ENCODE measurements at places on chromosomes 16 and 17.

DNA sequence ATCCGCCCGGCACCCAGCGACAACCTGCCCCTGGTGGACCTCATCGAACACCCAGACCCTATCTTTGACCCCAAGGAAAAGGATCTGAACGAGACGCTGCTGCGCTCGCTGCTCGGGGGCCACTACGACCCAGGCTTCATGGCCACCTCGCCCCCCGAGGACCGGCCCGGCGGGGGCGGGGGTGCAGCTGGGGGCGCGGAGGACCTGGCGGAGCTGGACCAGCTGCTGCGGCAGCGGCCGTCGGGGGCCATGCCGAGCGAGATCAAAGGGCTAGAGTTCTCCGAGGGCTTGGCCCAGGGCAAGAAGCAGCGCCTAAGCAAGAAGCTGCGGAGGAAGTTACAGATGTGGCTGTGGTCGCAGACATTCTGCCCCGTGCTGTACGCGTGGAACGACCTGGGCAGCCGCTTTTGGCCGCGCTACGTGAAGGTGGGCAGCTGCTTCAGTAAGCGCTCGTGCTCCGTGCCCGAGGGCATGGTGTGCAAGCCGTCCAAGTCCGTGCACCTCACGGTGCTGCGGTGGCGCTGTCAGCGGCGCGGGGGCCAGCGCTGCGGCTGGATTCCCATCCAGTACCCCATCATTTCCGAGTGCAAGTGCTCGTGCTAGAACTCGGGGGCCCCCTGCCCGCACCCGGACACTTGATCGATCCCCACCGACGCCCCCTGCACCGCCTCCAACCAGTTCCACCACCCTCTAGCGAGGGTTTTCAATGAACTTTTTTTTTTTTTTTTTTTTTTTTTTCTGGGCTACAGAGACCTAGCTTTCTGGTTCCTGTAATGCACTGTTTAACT lies 1.0 kb downstream of the NOG start:
- no peak for DNase-seq

DNA sequence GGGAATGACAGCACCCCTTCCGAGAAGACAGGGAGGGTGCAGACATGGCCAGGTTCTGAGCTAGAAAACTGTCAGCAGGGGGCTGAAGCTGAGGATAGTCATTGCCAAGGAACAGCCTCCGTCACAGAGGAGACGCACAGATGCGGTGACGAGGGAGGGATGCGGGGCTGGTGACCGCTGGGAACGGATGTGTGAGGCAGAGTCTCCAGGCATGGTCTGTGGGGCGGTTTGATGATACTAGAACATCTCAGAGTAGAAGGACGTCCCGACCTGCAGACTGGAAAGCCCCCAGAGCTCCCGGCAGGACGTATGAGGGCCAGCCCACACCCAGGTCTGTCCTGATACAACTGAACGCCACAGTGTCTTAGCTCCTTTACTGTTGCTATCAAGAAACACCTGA lies 1.8 kb upstream of the CSNK1D start:
- DNase-seq = no peak

GRCh38 chr17:3719265-3719664 lies 4.4 kb upstream of the HASPIN start:
- DNase-seq = no peak

GRCh38 chr16:14378131-14378551 lies 251.9 kb downstream of the PARN start:
- DNase-seq = no peak

DNA sequence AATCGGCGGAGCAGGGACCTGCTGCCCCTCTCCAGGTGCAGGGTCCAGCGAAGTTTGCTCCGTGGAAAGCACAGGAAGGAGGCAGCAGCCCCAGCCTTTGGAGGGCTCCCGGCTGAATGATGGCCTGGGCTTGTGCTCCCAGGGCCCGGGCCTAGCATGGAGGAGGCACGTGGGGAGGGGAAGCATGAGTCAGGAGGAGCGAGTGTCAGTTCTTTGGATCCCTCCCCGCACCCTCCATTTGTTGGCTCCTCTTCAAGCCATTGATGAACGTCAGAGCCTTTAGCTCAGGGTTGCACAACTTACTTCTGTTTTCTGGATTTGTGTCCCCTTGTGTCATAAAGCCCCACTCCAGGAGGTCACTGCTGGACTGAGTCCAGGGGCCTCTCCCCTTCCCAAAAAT lies 25.8 kb downstream of the TTYH2 start:
- no peak for DNase-seq

GRCh38 chr16:1076801-1077576 lies 4.4 kb downstream of the SSTR5 start:
- no peak for DNase-seq

DNA sequence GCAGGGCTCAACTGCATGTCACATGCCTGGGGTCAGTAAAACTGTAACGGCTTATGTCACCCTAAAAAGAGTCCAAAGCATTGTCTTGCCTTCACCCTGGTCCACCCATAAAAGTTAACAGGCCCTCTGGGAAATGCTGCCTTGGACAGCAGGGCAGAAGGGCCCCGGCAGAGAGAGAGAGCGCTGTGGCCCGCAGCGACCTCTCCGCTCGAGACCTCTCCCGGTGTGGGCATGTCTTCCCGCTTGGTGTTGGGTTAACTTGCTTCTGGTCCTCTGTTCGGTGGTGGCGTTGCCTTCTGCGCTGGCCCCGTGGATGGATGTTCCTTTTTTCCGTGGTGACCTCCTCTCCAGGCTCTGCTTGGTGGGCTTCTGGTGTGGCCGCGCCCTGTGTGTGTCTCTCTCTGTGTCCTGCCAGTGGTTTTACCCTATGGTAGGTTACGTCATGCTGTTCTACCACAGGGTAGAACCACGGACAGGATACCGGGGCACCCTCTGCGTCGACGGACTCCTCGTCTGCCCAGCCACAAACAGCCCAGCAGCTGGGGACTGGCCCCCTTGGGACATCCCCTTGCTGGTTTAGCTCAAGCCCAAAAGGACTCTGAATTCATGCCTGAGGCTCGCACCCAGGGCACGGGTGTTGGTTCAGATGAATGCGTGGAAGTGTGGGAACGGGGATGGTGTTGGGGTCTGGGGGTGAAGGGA lies 18.3 kb upstream of the CLEC18A start:
- DNase-seq = no peak

DNA sequence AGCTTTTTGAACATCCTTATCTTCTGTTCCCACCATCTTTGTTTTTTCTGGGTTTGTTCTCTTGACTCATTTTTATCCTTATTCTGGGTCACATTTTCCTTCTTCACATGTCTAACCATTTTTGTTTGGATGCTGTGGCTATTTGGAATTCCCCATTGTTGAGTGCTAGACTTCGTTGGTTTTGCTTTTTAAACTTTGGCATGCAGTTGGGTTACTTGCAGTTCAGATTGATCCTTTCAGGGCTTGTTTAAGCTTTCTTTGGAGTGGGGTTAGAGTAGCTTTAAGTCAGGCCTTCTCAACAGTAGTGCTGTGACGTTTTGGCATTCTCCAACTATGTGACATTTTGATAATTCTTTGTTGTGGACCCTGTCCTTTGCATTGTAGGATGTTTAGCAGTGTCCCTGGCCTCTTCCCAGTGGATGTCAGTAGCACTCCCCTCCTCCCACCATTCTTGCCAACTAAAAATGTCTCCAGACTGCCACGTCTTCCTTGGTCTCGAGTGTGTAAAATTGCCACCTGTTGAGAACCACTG lies 21.1 kb downstream of the PRMT7 start:
- DNase-seq = no peak

DNA sequence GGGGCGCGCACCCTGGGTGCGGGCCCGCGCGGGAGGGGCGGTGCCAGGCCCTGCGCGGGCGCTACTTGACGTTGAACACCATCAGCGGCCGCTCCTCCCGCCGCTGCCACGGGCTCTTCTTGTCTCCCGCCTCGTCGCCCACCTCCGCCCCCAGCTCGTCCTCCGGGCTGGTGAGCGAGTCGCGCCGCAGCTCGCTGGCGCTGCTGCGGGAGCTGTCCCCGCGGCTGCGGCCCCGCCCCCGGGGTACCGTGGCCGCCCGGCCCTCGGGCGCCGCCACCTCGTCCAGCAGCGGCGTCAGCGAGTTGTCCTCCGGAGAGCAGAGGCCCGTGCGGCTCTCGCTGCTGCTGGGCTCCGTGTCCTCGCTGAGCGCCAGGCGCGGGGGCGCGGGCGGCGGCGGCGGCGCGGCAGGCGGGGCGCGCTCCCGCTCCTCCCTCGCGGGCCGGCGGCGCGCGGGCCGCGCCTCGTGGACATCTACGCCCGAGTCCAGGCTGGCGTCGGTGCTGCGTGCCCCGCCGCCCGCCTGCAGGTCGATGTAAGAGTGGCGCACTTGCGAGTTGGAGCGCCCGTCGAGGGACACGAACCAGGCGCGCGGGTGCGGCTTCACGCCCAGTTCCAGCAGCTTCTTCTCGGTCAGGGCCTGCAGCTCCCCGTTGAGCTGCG lies 8.7 kb downstream of the GRN start:
- DNase-seq = no peak

DNA sequence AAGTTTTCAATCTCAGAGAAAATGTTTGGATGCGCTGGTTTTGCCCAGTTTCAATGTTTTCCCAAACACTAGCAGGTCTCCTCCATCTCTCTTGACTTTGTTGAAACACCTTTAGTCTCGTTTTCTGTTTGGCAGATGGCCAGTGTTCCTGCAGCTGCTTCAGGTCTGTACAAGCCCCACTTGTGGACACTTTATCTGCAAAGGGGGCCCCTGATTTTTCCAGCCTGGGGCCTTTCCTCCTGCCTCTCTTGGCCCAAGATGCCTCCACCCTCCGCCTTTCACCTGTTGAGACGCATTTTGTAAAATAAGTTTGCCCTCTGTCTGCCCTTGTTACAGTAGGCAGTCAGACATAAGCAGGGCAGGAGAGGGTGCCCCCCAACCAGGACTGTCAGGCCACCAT lies 21.8 kb upstream of the PRM1 start:
- DNase-seq = no peak

- no peak for DNase-seq
Observed at GRCh38 chr16:54897930-54898329, 32.7 kb upstream of the IRX5 start.

DNA sequence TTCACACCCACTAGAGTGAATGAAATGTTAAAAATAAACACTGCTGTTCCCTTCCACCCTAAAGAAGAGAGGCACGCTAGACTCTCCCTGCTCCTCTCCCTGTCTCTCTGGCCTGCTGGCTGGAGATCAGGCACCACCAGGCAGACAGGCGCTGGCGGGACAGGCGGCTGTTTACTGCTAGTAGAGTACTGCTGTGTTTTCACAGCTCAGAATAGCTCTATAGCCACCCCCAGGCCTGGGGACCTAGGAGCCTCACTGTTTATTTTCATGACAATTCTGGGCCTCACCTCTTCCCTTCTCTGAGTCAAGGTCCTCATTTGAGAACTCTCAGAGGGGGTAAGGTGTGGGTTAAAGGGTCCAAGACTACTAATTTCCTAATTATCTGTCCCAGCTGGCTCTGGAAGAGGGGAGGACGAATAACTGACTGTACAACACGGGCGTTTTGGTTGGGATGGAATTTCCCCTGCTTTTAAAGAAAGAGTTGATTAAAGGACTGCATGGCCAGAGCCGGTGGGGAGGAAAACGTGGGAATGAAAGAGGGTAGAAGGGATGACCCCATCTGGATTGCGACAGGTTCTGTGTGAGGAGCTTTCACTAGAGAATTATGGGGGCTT lies 9.0 kb upstream of the G6PC1 start:
- DNase-seq = no peak

- DNase-seq = no peak
Observed at GRCh38 chr17:45749831-45750335, 34.2 kb upstream of the CRHR1 start.

DNA sequence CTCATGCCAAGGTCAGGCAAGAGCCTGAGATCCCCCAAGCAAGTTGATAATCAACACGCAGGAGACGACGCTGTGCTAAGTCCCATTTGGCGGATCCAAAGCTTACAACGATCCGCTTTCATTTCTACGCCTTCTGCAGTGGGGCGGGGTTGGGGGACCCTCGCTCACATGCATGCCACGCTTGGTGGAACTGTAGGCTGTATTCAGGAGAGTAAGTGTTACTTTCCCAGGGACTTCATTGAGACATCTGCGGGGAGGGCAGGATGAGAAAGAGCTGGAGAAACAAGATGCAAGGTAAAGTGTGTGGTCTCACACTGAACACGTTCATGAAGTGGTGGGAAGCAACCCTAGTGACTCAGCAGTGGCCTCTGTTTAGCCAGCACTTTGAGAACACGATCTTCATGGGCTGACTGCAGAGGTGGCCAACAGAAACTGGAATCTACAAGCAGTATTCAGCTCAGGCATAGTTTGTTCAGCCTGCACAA lies 100.5 kb downstream of the XYLT1 start:
- DNase-seq = no peak

DNA sequence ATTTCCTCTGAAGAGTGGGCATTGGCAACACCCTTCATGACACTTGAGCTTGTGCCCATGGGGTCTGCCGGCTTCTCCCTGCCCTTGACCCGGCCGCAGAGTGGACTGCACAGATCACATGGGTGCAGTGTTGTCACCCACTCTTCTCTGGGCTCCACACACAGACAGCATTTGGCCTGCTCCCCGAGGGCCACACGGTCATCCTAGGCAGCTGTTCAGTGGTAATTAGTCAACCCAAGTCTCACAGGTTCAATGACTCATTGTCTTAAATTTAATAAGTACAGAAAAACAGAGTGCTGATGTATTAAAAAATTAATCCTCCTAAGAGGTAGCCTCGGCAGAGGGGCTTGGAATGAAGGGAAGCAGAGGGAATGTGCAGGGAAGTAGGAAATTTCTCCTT lies 204.8 kb downstream of the MSI2 start:
- no peak for DNase-seq

- DNase-seq = no peak
Observed at GRCh38 chr16:53770641-53771040, 66.7 kb downstream of the FTO start.

- no peak for DNase-seq
Observed at GRCh38 chr16:81457326-81458133, 12.9 kb downstream of the CMIP start.

- DNase-seq = no peak
Observed at GRCh38 chr16:70749681-70750601, 51.0 kb downstream of the VAC14 start.

DNA sequence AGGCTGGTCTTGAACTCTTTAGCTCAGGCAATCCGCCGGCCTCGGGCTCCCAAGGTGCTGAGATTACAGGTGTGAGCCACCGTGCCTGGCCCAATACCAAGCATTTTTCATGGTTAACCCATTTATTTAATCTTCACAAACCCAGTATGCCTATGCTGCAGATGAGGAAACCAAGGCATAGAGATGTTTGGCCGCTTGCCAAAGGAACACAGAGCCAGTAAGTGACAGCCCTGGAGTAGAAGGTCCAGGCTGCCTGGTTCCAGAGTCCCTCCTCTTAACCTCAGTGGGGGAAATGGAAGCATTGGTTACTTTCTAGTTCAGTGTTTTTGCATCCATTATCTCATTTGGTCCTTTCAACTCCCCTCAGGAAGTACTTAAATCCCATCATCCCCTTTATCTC lies 15.3 kb upstream of the ARL5C start:
- no peak for DNase-seq

GRCh38 chr17:57097832-57098421 lies 12.9 kb downstream of the AKAP1 start:
- no peak for DNase-seq

Data from brain pericyte (primary cell).